ENCODE measurements at places on chromosomes 13 and 19.
A peak's percentile ranks its signal among the peaks of the same experiment; 100 is the strongest.

DNA sequence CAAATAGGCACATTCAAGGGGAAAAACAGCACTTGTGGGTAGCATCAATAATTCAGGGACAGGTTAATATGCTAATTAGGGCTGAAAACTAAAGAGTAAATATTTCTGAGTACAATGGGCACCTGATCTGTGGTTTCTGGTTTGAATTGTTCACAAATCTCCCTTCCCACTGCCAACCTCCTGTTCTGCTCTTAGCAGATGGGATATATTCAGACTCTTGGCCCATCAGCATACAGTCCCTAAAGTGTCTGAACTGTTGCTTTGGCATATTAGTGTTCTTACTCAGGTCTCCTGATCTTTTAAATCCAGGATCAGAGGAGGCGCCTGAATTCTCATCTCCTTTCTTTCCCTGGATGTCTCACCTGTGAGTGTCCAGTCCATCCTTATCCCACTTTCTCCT is 8.2 kb upstream of the LRCH1 start:
- no peak for DNase-seq

- no peak for DNase-seq
These were observed 563.9 kb downstream of the DACH1 start for GRCh38 chr13:71303144-71303543.

DNA sequence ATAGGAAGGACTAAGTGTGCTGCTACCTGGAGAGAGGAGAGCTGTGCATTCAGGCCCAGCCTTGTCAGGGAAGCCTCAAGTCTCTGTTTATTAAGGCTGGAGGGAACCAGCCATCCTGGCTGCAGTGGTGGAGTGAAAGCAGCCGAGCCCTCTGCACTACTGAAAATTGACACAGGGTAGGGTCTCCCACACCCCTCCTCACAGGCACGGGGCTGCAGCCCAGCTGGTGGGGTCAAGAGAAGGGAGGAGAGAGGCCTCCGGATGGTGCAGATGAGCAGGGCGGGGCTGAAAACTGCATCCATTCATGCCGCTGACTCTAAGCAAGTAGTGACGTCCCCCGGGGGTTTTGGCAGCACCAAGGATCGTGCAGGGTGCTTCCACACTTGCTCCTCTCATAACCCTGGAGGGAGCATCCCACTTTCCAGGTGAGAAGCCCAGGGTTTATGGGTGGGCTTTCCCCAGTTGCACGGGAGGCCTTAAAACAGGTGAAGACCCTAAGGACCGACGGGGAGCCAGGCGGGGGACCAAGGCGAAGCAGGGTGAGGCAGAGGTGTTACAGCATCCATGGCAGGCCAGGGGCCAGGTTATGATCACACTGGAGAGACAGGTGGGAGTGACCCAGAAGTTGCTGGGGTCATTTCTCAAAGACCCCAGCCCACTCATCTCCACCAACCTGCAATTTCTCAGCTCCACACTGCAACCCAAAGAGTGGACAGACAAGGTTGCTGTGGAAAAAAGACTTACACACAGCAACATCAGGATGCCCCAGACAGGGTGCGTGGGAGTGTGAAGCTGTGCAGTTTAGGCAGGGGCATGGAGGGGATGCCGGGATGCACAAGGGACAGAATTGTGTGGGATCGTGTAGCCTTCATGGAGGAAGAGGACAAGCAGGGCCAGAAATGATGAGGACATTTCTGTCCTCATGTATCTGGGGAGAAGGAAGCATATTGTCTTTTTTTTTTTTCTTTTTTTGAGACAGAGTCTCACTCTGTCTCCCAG is 36.8 kb downstream of the VSTM2B start:
- no peak for DNase-seq

DNA sequence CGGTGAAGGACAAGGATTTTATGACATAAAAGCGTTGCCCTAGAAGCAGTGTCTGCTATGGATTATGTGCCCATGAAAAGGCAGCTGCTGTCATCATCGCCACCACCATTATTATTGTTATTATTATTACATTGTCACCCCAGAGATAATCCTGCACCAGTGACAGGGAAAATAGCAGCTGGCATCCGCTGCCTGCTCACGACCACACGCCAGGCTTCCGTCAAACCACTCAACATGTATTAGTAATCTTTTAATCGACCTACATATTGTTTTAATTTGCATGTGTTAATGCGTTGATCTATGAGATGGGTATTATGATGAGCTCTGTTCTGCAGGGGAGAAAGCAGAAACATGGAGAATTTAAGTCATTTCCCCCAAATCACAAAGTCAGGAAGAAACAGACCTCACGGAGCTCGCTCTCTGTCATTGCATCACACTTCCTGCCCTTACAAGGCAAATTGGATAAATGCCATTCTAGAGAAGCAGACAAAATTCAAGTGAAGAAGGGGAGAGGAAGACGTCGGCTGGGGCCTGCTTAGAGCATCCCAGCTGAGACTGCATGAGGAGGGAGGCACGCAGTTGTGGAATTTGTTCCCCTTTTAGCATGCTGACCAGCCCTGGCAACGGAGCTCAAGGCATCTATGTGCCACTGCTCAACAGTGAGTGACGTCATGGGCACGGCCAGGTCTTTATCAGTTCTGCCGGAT is at the start of gene FFAR3:
FFAR3 (plus strand) TSS at position 594 of the 707 bp plus-strand sequence. CDS start 431 bp downstream, outside the sequence.
- DNase-seq = no peak

GRCh38 chr13:23743278-23744076 is 145.7 kb downstream of the MIPEP start:
- DNase-seq = peak; percentile 18

DNA sequence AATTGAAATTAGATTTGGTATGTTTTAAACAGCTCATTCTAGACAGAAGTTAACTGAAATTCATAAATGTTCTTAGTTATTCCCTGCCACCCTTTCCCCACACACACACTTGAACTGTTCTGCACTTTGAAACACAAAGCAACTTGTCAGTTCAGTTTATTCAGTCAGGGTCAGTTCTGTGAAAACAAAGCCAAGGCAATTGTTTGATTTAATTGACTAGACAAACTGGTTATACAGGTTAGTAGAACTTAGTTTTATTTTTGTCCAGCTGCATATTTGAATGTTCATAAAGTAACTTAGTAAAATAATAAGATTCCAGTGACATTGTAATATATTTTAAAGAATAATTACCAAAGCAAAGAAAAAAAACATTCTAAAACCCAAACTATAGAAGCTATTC is 98.3 kb upstream of the KLF5 start:
- DNase-seq = peak; percentile 78

- peak; percentile 41 for DNase-seq
These were observed 31.1 kb downstream of the DNM2 start for GRCh38 chr19:10748927-10749434.

- DNase-seq = no peak
These were observed 302.0 kb upstream of the MIR17HG start for GRCh38 chr13:91045351-91046034.

DNA sequence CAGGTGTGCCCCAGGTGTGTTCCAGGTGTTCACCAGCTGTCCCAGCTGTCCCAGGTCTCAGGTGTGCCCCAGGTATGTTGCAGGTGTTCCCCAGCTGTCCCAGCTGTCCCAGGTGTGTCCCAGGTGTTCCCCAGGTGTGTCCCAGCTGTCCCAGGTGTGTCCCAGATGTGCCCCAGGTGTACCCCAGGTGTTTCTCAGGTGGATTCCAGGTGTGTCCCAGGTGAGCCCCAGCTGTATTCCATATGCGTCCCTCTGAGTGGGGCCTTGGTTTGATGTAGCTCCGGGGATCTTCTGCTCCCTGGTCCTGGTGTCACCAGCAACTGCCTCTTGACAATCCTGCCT is 719 bp upstream of the GRK1 start:
- DNase-seq = no peak

DNA sequence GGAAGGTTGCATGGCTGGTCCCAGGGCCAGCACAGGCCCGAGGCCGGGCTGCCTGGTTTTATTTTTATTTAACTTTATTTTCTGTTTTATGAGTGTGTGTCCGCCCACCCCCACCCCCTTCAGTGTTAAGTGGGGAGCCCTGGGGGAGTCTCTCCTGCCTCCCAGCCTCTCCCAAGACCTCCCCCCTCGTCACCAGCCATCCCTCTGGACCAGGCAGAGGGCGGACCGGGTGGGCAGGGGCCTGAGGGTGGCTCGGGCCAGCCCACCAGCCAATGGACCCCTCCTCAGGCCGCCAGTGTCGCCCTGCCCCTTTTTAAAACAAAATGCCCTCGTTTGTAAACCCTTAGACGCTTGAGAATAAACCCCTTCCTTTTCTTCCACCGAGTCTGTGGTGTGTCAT is 531 bp upstream of the TGFBR3L start:
- no peak for DNase-seq

DNA sequence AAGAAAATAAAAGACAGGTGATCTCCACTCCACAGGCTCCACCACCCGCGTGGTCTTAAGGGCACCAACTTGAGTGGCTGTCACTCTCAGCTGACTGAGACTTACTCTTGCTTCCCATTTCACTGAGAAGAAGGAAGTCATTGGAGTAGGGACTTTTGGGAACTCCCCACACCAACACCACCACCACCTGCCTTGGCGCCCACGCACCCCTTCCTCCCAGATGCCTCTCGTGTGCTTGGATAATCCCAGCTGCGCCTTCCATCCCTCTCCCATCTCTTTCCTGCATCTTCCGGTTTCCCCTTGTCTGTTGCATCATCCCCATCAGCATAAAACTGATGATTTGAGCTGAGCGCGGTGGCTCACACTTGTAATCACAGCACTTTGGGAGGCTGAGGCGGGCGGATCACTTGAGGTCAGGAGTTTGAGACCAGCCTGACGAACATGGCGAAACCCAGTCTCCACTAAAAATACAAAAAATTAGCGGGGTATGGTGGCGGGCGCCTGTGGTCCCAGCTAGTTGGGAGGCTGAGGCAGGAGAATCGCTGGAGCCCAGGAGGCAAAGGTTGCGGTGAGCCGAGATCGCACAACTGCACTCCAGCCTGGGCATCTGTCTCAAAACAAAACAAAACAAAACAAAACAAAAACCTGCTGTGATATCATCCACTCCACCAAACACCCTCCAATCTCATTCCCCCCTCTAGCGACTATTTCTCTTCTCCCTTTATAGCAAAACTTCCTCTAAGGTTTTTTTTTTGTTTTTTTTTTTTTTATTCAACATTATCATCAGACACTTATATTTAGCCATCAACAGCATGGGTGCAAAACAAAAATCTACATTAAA is 25.5 kb downstream of the AP2S1 start:
- DNase-seq = no peak

DNA sequence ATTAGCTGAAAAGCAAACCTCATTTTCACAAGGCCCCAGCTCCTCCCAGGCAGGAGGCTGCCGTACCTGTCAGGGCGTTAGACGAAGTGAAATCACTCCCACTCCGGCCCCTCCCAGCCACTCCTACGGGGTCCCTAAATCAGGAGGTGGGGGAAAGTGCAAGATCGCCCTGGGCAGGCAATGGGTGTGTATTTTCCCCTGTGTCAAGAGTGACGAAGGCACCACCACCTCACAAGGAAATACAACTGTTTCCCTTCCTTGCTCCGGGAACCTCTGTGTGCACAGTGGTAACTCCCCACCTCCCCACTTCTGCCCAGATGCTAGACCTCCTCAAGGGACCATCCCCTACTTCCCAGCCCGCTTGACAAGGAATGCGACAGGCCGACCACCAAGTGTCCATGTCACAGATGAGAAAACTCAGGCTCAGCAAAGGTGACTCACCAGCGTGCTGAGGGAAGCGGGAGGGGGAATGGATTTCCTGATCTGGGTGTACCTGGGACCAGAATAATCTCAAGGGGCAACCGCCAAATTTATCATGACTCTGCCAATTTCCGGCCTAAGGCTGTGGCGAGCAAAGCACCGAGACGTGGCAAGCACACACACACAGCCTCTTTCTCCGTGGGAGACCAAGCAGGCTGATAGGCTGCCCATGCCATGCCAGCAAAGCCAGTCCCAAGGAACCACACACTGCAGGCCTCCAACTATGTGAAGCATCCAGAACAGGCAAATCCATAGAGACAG is 7.3 kb downstream of the PPP6R1 start:
- DNase-seq = no peak

DNA sequence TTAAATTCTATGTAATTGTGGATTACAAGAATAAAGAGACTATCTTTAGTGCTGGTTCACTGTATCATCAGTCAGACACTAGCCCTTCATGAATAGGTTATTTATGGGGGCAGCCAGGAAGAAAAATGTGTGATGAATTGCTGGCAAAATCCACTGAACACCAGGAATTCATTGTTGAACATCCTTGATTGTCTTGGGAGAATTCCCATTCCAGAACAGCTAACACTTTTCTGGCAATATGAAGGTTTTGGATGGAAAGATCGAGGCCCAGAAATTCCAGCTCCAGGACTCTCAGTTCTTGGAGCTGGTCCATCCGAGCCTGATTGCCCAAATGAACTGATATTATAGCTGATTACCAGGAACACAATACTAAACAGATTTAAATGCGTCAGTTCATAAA is 11.5 kb upstream of the SPART start:
- no peak for DNase-seq

- no peak for DNase-seq
These were observed 540.5 kb upstream of the KLF12 start for GRCh38 chr13:74674720-74675119.

DNA sequence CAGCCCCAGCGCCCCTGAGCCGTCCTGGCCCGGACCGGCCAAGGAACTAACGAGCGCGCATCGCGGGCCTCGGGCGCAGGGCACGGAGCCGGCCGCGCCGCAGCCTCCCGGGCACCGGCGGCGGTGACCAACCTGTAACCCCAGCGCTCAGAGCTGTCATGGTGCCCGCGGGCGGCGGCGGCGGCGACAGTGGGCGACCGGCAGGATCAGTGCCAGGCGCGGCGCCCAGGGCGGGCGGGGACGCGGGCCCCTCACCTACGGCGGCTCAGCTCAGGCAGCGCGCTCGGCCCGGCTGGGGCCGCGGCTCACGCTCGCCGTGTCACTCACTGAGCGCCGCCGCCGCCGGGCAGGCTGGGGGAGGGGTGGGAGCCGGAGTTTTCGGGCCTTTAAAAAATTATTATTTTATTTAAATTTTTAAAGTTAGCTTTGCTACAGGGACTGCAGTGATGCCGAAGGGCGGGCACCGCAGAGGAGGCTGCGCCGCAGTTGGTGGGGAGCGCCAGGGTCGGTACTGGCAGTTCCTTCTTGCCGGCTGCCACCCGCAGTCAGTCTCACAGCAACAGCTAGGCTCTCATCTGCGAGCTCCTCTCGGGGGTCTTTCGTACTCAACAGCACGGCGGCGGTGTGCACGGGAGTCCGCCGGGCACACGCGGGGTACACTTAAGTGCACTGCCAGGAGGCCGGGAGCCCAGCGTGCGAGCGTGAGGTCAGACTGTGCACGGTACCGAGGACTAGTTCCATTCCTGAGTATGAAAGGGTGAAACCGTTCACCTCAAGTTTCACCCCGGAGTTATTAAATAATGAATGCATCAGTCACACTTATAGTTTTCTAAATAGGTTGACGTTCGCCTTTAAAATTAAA is at the start of gene NALCN:
NALCN (minus strand) TSS at position 328 of the 862 bp plus-strand sequence. CDS start 17,382 bp downstream, outside the sequence.
- DNase-seq = no peak

- DNase-seq = no peak
These were observed 2.1 kb downstream of the ZNF709 start for GRCh38 chr19:12482509-12482886.
